ENCODE measurements at places on chromosomes 16 and 17.

- no peak for DNase-seq
Observed at GRCh38 chr17:35807371-35808144, 1.7 kb upstream of the TAF15 start.

DNA sequence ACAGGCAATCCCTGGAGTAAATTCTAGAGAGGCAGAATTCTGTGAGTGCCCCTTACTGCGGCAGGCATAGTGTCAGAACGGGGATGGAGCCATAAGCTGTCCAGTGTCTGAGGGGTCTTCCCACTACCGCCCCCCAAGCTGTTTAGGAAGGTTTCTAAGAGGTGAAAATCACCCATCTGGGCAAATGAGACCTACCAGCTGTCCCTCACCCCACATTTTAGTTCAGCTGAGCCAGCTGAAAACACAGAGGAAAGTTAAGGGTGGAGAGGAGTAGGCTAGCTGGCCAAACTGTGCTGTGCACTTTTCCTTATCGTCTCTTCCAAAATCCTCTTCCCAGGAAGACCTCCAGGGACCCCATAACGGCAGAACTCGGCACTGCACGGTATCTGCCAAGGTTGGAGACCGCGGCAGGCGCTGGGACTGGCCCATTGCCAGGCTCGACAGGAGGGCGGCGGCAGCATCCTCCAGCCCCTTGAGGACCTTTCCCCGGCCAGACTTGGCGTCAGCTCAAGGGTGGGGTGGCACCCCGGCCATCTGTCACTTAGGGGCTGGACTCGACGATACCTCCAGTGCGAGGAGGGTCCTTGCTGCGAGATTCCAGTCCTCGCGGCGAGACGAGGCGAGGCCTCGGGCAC is 955 bp downstream of the ACLY start:
- DNase-seq: peak; percentile 38

GRCh38 chr16:85961988-85962915 is 63.3 kb downstream of the IRF8 start:
- no peak for DNase-seq

GRCh38 chr17:59331929-59332748 is 684 bp downstream of the YPEL2 start:
- DNase-seq: no peak

- no peak for DNase-seq
Observed at GRCh38 chr16:68379472-68380347, 68.6 kb downstream of the SMPD3 start.

GRCh38 chr17:269616-270514 is 82.7 kb downstream of the RPH3AL start:
- DNase-seq: no peak

DNA sequence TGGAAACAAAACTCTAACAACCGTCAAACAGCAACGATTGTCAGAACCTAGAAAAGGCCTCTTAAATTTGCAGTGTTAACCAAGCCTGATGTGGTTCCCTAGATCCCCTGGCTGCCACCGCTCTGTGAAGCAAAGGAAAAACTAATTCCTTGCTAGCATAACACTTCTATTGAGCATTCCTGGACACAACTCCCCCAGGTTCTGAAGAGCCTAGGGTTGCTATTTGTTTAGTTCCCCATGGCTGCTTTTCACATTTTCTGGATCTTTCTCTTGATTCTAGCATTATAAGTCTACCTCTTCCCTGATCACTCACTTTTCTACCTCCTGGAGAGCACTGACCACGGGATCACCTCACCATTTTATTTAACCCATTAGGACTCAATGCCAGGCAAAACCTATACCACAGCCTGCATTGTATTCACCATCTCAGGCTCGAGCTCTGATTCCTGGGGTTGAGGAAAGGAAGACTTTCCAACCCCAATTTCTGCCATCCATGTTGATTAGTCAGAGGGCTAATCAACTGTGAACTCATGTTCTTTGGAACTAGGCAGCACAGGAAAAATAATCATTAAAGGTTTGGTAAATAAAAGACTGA is 692 bp upstream of the KCNJ16 start:
- no peak for DNase-seq

- no peak for DNase-seq
Observed at GRCh38 chr17:36034127-36034526, 16.4 kb upstream of the CCL23 start.

Measured in activated CD4-positive, alpha-beta T cell treated with anti-CD3 and anti-CD28 coated beads, Interleukin-2, amount 50 U/mL, for 4 hours (primary cell).